ENCODE measurements at places on chromosomes 2 and 18. TPM values are rescaled to one million over a fixed set of nuclear protein-coding genes. Genes with fewer than 3 reads are reported as not detected.

Gene GMCL1
- total RNA-seq, result 16.1 TPM

- DNase-seq, result no peak
Measured at GRCh38 chr2:229431327-229431954, 160.4 kb upstream of the PID1 start.

GRCh38 chr2:42926434-42927333 lies 134.3 kb upstream of the HAAO start:
- peak; percentile 65 for DNase-seq

Gene VAMP8
- 43.5 TPM for total RNA-seq

DNA sequence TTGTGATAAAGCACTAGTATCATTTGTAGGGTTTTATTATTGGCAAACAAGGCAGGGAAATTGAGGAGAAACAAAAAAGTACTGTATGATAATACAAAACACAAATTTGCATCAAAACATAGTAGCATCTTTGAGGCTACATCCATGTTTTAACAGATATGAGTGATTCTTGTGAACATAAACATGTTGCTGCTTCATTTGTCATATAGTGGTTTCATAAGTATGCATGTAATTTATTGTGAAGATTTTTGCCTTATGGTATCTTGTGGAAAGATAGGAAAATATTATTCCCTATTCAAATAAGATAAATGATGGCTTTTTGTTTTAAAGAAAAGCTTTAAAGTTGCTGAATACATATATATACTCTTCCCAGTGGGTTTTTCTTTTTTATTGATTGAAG lies 60.3 kb downstream of the VRK2 start:
- DNase-seq, result no peak

Gene UPP2
- not detected for total RNA-seq

- no peak for DNase-seq
Measured at GRCh38 chr2:138922973-138923563, 142.9 kb upstream of the NXPH2 start.

- no peak for DNase-seq
Measured at GRCh38 chr2:173990245-173990644, 25.1 kb upstream of the SP3 start.

GRCh38 chr2:43131051-43131889 lies 95.1 kb downstream of the ZFP36L2 start:
- DNase-seq, result peak; percentile 85

DNA sequence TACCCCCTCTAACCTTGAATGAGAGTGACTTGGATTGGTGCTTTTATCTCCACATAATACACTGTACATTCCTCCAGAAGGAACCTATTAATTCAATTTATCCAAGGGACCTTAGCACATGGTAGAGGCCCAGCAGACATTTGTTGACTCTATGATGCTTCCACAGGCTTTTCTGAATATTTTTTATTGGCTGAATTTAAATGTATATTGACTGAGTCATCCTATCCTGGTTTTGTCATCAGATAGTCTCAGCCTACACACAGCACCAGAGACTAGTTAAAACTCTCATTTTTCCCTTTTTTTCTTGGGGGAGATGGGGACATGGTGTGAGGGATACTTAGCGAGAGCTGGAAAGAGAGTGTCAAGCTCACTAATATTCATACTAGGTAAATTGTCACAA lies 101.6 kb downstream of the LRRC30 start:
- DNase-seq, result no peak

- DNase-seq, result no peak
Measured at GRCh38 chr2:151844211-151844896, 16.1 kb upstream of the ARL5A start.

DNA sequence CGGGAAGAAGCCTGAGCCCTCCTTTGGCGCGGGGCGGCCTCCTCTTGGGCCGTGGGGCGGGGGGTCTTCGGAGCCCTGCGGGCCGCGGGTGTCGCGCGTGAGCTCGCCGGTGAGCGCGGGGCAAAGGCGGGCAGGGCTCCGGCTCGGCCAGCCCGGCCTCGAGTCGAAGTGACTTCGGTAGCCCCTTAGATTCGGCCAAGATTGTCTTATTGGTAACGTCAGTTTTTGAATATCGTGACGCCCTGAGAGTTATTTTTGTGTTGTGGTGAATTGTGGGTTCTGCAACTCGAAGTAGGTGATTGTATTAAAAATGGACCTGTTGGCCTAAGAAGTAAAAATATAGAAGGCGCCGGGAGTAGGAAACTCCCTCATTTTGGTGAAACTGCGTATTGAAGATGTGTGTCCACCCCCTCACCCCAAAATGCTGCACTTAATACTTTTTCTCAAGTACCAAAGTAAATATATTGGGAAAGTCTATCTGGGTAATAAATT lies 669 bp downstream of the MARCHF7 start:
- no peak for DNase-seq

DNA sequence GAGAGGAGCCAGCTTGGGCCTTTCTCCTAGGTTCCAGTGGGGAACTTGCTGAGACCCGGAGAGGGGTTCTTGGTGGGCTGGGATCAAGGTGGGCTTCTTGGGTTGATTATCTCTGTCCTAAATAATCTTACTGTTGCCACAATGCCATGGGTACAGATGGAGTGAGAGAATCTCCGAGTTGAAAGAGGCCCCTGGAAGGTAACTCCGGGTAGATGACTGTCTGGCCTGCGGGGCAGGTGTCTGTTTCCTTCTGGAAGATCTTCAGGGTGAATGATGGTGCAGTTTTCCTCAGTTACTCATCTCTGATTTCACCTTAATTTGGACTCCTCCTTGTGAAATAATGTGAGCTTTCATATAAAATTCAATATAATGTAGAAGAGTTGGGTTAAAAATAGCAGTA lies 159.4 kb downstream of the ACTR3 start:
- no peak for DNase-seq

Gene COPS9
- 94.0 TPM for total RNA-seq

- no peak for DNase-seq
Measured at GRCh38 chr2:204863336-204863735, 318.1 kb downstream of the PARD3B start.

DNA sequence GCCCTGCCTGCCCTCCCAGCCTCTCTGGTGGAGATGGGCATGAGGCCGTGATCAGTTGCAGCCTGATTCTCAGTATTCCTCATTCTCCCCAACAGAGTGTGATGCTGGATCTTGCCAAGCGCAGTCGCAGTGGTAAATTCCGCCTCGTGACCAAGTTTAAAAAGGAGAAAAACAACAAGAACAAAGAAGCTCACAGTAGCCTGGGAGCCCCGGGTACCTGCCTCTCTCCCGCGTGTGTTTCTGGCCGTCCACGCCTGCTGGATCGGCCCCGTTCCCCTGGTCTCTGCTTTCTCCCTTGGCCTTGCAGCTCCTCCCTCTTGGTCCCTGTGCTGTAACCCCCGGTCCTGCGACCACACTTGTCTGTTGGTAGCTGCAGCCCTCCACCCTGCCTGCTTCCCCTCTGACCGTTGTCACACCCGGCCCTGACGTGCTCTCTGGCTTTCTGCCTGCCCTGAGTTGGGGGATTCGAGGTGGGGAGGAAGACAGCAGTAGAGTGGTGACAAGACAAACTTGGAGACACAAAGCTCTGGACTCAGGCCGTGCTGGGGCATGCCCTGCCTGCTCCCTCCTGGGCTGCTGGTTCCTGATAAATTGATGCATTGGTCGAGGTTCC lies 99.5 kb downstream of the USP40 start:
- DNase-seq, result no peak

- no peak for DNase-seq
Measured at GRCh38 chr2:65869296-65869695, 436.9 kb upstream of the SPRED2 start.

- no peak for DNase-seq
Measured at GRCh38 chr18:1252936-1253335, 348.3 kb downstream of the ADCYAP1 start.

- DNase-seq, result no peak
Measured at GRCh38 chr2:60560734-60561644, 7.5 kb upstream of the BCL11A start.

DNA sequence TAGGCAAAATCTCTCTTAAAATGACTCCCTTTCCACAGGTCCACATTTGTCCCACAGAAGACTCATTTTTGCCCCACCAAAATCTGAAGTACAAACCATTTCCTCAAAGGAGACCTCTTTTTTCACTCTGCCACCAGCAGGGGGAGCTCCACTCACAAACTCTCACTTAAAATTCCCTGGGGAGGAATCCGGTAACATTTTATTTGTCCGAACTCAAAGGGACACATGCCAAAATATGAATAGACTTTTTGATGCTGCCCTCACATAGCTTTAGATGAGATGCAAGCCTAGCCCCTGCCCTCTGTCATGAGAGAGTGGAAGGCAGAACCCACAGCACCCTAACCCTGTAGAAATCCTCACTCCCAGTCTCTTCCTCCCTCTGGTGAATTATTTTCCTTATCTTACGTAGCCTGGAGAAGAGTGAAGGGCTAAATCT lies 57.1 kb downstream of the RMDN2 start:
- DNase-seq, result peak; percentile 87

Gene RAB6D
- not detected for total RNA-seq

DNA sequence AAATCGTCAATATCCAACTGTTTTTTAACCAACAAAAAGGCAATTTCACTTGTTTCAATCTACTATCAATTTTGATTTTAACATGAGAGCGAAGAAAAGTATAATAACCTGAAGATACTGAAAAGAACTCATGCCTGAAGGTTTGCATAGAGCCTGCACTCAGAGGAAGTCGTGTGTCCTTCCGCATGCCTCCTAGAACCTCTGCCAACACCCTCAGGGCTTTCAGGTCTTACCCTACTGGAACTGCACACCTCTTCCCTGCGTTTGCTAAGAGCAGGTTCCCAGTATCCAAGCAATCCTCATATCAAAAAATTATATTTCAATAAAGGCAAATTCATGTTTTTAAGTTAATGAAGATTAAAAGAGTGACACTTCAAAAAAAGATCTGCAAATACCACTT lies 74.7 kb downstream of the PIAS2 start:
- DNase-seq, result no peak

Gene APCDD1
- total RNA-seq, result 7.6 TPM

GRCh38 chr18:55380589-55380988 lies 207.4 kb downstream of the TCF4 start:
- DNase-seq, result no peak

Gene CNRIP1
- 31.7 TPM for total RNA-seq

Gene GAD1
- total RNA-seq, result 7.8 TPM

GRCh38 chr18:49243391-49243790 lies 217.1 kb downstream of the DYM start:
- no peak for DNase-seq

DNA sequence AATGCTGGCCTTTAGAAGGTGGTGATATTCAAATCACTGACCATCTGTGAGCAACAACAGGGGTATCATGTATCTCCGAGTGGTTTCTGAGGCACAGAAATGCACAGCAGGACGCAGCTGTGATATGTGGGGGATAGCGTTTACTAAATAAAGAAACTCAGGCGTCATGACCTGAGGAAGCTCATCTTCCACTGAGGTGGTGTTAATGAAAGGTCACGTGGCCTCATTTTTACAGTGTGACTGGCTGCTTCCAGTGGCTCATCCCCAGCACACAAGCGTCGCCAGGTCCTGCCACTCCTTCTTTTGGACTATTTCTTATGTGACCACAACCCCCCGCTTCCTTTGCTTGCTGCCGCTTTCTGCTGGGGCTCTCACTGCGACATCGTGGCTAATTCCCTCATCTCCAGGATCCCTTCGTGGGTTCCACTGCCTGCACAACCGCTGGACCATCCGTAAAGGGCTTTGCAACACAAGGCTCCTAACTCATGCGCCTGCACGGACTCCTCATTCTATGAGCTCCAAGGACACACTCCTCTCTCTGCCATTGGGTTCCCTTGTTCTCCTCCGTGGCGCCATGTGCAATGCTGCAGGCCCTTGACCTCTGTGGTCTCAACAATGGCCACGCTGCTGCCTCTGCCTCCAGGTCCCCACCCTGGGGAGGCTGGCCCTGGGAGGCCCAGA lies 109.3 kb downstream of the MBP start:
- no peak for DNase-seq

GRCh38 chr2:85091838-85092237 lies 41.4 kb upstream of the TCF7L1 start:
- no peak for DNase-seq

- peak; percentile 72 for DNase-seq
Measured at GRCh38 chr2:238868616-238869292, 20.9 kb downstream of the TWIST2 start.

Gene CYB5A
- total RNA-seq, result 41.6 TPM

DNA sequence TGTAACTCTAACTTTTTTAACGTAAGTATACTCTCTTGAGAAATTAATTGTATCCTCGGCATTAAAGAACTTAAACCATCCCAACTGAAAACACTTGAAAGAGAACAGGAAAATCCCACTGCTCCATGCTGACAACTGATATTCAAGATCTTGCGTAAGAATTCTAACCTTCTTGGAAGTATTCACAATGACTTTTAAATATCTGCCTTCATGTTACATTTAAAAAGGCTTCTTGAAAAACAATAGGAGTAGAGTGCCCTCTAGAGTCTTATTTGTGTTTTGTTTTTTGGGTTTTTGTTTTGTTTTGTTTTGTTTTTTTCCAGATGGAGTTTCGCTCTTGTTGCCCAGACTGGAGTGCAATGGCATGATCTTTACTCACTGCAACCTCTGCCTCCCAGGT lies 65.4 kb upstream of the DNAJC10 start:
- no peak for DNase-seq

- no peak for DNase-seq
Measured at GRCh38 chr2:151175864-151176263, 85.8 kb downstream of the RBM43 start.

GRCh38 chr2:29227935-29228675 lies 112.9 kb downstream of the CLIP4 start:
- peak; percentile 66 for DNase-seq

Gene CHST9
- not detected for total RNA-seq

GRCh38 chr2:68317971-68318913 lies 1.5 kb downstream of the CNRIP1 start:
- DNase-seq, result peak; percentile 76

DNA sequence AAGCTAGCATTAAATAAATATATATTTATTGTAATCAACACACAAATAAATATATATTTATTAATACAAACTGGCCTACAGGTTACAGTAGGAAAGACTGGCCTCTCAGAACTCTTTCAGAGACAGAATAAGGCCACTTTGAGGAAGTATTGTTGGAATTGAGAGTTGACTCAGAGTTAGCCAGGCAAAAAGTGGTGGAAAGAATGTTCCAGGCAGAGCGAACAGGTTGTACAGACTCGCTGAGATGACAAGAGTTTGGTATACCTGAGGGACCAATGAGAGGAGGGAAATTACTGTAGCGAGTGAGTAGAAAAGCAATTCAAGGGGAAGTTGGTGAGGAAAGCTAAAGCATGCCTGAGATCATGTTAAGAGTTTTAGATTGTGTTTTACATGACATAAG lies 19.0 kb upstream of the XDH start:
- no peak for DNase-seq

Gene CHST10
- total RNA-seq, result 6.0 TPM

- DNase-seq, result no peak
Measured at GRCh38 chr2:226190479-226191252, 609.0 kb downstream of the IRS1 start.

DNA sequence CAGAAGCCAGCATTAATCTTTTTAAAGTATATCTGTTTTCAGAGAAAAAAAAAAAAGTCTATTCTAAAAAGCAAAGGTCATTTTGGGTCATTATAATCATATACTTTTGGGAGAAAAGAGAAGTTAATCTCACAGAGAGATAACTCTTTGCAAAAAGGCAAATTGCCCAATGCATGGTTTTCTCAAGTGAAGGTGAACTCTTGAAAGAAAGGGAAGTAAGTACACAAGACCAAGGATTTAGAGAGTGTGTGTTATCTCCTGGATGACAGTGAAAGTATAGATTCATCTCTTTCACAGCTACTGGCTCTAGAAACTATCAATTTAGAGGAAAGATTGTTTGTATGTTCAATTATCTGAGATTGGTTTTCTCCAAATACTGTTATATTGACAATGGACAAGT lies 151.4 kb downstream of the CD8B2 start:
- DNase-seq, result no peak
